Activated CD4-positive, CD25-positive, alpha-beta regulatory T cell treated with anti-CD3 and anti-CD28 coated beads, Interleukin-2, amount 50 U/mL, for 24 hours (primary cell): ENCODE measurements at places on chromosomes 7 and 10.

DNA sequence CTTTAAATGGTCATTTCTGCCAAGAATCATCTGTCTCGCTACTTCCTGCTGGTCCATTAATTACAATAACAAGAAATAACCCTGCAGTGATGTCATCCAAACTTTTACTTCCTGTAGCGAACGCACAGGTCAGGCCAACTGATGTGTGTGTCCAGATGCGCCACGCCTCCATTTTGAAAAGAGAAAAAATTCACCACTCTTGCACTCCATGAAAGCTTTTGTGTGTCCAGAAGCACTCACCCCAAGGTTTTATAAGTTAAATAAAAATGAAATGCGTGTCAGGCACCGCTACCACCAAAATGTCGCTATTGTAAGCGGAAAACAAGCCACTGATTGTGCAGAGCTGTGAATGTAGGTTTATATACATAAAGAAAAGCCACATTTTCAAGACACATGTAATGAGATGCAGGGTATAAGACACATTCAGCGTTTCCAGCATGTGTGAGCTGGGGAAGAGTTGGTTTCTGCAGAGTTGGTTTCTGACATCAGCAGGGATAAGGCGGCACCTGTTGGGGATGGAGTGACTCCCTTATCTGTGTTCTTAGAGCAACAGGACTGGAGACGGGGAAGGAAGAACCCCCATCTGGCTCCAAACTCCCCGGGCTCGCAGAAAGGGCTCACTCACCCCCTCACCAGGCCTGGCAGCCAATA is 83.3 kb downstream of the CTBP2 start:
- ATAC-seq: no peak

GRCh38 chr10:5560142-5560816 is 35.5 kb downstream of the CALML3 start:
- no peak for ATAC-seq

DNA sequence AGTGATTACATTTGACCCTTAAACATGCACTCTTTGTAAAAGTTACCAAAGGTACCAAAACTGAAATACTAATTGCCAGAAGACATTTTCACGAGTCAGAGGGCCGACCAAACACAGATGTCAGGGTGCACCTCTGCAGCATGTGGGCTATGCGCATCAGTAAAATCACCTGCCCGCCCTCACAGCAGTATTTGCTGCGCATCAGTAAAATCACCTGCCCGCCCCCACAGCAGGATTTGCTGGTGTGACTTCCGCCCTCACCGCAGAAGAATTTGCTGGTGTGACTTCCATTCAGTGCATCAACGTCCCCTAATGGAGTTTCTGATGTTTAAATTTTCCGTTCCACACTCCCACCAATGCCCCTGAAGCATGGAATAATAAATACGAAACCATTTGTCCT is 202.9 kb downstream of the PTPRN2 start:
- no peak for ATAC-seq

- no peak for ATAC-seq
Observed at GRCh38 chr10:7436490-7437100, 25.8 kb upstream of the SFMBT2 start.

- ATAC-seq: no peak
Observed at GRCh38 chr10:132535065-132535651, 2.4 kb upstream of the INPP5A start.

- ATAC-seq: no peak
Observed at GRCh38 chr7:19989906-19990305, 216.5 kb upstream of the TMEM196 start.

DNA sequence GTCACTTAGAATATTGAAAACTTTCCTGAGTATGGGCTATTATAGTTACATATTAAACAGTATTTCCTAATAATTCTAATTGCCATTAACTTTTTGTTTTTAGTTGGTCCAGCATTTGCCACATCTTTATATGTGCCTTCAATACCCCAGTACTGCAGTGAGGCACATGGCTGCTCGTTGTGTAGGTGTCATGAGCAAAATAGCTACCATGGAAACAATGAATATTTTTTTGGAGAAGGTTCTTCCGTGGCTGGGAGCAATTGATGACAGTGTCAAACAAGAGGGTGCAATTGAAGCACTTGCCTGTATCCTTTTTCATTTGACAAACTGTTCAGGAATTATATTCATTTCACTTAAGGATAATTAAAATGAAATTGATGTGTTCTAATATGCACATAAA is 72.7 kb downstream of the BTAF1 start:
- ATAC-seq: no peak

- no peak for ATAC-seq
Observed at GRCh38 chr10:35347899-35348608, 11.7 kb downstream of the CCNY start.

DNA sequence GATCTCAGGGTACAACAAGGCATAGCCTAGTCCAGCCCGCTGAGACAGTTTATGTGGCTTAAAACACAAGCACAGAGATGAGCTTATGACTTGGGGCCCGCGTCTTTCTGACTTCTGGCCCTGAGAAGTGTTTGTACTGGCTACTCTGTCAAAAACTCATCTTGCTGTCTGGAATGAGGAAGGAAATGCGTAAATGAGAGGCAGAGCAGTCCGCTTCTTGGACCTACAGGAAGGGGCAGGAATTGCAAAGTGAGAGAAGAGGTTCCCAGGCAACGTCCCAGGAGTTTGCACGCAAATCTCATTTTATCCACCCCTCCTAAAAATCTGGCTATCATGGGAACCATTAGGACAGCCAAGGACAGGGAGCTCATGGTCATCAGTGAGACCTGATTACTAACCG is 5.5 kb downstream of the ANXA11 start:
- no peak for ATAC-seq

GRCh38 chr7:2103071-2103898 is 129.5 kb downstream of the MAD1L1 start:
- no peak for ATAC-seq

DNA sequence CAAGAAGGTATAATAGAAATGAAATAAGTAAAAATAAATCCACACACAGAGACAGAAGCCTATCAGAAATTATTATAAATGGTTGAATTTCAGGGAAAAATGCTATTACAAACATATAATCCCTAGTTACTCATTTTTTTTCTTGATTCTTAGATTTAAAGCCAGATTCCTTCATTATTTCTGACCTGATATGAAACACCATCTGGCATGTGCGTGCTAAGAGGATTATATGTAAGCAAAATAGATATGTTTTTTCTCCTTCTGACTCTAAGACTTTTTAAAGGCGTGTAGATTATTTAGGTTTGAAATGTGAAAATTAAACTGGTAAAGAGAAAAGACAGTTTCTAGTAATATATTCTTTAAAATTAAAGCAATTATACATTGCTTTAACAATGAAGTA is 236.7 kb upstream of the ETV1 start:
- ATAC-seq: no peak

- ATAC-seq: no peak
Observed at GRCh38 chr10:99456207-99456930, 25.9 kb upstream of the GOT1 start.

DNA sequence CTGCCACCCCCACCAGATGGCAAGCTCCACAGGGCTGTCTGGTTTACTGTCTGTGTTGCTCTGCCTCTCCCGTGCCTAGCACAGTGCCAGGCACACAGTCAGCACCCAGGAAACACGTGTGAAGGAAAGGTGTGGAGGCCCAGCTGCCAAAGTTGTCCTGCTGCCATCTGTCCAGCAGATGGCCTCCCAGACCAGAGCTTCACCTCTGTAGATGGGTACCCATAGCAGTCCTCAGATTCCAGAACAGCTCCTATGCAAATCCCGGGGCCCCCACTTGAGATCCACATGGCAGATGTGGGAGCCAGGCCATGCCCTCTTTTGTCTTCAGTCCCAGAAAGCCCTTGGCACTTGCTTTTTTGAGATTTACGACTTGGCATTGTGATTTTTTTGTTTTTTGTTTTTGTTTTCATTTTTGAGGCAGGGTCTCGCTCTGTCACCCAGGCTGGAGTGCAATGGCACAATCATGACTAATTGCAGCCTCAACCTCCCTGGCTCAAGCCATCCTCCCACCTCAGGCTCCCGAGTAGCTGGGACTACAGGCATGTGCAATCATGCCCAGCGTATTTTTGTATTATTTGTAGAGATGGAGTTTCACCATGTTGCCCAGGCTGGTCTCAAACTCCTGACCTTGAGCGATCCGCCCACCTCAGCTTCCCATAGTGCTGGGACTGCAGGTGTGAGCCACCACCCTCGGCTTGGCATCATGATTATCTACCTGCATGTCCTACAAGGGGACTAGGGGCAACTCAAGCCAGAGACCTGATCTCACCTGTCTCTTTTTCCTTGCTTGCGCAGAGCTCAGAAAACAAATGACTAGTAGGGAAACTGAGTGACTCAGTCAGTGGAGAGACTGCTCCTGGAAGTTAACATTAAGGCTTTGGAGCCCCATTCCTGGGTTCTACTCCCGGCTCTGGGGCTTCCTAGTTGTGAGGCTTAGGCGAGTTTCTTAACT is 16.9 kb upstream of the PALD1 start:
- ATAC-seq: peak; percentile 59

- ATAC-seq: no peak
Observed at GRCh38 chr7:50220273-50220672, 84.2 kb upstream of the IKZF1 start.

DNA sequence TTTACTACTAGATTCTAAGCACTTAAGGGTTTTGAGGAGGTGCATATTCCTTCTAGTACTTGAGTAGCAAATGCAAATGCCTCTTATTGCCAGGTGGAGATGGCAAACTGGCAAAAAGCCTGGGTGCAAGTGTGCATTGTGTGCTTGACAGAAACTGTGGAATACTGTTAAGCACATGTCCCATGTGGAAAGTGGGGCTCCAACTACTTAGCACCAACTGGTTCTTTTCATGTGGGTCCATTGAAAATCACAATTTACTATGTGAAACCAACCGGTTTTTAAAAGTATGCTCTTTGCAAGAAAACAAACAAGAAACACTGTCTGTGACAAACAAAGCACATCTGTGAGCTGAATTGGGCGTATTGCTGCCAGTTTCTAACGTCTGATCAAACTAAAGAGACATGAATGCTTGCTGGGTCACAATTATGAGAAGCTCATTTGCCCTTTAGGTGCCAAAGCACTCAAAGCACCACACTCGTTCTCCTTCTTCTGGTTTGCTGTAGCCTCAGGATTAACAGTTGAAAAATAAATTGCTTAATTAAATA is 197.4 kb downstream of the SEMA3E start:
- ATAC-seq: no peak

- peak; percentile 85 for ATAC-seq
Observed at GRCh38 chr7:25260862-25261494, 32.7 kb upstream of the NPVF start.

GRCh38 chr7:116706668-116707126 is 34.7 kb downstream of the MET start:
- ATAC-seq: no peak

- ATAC-seq: no peak
Observed at GRCh38 chr7:121369462-121369861, 26.6 kb downstream of the FAM3C start.

DNA sequence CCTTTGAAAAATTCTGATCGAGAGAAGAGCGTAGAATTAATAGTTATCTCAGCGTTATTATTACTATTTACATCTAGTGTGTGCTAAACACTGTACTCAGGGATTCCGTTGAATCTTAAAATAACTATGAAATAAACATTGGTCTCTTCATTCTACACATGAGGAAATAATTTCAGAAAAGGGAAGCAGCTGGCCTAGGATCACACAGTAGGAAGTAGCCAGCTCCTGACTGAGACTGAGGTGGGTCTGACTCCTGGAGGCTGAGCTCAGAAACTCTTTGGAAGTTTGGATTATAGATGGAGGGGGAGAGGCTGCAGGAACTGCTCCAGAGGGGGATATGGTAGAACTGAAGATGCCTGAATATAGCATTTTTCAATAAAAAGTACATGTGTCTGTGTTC is 183.9 kb upstream of the WDR11 start:
- no peak for ATAC-seq

GRCh38 chr7:157497744-157498651 is 161.2 kb downstream of the DNAJB6 start:
- no peak for ATAC-seq

- no peak for ATAC-seq
Observed at GRCh38 chr7:24725554-24726241, 31.6 kb downstream of the GSDME start.

DNA sequence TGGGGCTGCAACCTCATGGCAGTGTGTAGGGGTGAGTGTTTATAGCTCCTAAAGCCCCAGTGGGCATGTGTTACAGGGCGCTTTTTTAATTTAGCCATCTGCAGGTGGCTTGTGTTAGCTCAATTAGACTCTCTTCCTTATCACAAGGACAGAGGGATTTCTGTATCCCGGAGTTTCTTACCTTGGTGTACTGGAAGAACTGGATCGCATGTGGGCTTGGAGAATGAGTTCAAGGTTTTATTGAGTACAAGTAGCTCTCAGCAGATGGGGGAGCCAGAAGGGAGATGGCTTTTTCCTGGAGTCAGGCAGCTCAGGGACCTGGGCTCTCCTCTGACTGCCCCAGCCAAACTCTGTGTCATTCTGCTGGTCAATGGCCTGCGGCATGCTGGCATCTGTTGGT is 153.5 kb upstream of the C7orf33 start:
- ATAC-seq: no peak

DNA sequence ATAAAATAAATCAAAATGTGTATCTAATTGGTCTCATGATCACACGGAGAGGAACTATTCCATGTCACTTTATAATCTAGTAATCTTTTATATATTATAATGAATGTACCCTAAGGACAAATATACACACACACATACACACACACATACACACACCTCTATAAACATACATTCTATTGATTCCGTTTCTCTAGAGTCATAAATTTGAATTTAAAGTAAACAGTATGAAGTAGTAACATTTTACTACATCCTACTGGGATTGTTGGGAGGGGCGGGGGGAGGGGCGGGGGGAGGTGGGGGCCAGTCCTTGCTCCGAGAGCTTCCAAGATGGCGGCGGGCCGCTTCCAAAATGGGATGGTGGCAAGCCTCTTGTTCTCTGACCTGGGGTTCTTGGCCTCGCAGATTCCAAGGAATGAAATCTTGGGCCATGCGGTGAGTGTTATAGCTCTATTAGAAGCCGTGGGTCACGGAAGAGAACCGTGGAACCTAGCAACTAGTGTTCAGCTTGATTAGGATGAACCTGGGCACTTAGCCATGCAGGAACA is 143.2 kb downstream of the REEP3 start:
- ATAC-seq: no peak

GRCh38 chr7:16935341-16935735 is 53.6 kb upstream of the AGR3 start:
- ATAC-seq: peak; percentile 31

DNA sequence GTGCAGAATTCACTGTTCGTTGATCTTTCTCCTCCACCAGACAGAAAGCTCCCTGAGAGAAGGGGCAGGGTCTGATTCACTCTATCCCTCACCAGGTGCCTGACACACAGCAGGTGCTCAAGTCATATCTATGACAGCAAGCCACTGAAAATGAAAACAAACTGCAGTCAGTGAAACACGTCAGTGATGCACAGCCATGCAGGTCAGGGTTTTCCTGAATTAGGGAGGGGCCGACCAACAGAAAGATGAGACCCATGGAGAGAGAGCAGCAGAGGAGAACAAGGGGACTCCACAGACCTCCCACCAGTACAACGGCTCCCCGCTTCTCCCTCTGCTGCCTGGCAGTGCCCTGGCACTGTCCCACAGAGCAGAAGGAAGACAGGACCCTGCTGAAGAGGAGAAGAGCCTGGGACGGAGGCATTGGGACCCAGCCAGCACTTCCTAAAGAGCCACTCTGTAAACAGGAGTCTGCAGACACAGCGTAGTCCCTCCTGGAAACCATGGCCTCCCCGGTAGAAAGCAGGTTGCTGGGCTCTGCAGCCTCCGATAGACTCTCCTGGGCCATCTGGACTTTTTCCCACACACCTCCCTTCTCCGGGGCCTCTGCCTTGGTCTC is 50.3 kb downstream of the FAM53B start:
- ATAC-seq: peak; percentile 26

GRCh38 chr10:47092376-47092775 is 181.1 kb downstream of the PTPN20 start:
- no peak for ATAC-seq
